ENCODE measurements at places on chromosomes 7 and 10.

- no peak for DNase-seq
Measured at GRCh38 chr10:73460897-73461296, 27.5 kb upstream of the MSS51 start.

GRCh38 chr7:34758111-34758601, 100.1 kb downstream of the NPSR1 start:
- DNase-seq, result no peak

- DNase-seq, result no peak
Measured at GRCh38 chr7:26372704-26373103, 81.0 kb downstream of the SNX10 start.

- DNase-seq, result no peak
Measured at GRCh38 chr10:79172881-79173280, 104.1 kb downstream of the ZMIZ1 start.

- no peak for DNase-seq
Measured at GRCh38 chr7:106273009-106273668, 11.6 kb downstream of the NAMPT start.

- DNase-seq, result no peak
Measured at GRCh38 chr10:5365928-5366327, 1.2 kb downstream of the UCN3 start.

DNA sequence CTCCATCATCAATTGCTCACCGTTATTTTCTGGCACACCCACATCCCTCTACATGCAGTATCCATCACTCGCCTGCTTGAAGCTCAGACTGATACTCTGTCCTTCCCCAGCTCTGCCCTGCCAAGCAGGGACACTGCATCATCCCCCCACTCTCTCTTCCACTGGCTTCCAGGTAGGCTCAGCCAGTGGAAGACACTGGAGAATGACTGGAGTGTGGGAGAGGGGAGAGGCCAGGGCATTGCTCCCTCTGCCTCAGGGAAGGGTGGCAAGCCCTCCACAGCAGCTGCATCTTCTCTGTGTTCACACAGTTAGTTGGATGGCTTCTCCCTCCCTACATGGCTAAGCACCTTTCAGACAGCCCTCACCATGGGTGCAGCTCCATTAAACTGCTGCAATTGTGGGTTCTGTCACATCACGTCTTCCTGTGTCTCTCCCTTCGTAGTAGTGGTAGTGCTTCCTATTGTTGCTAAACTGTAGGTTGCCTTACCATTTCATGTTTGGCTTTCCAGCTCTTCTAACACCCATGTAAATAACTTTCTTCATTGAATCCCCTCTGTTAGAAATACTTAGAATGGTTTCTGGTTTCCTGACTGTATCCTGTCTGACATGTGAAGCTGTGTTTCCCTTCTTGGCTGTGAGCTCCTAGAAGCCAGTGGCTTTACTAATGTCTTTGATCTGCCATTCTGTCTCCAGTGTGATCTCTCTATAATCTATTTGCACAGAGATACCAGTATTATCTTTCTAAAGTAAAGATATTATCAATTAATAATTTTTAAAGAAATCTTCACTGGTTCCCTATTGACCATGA, 483.7 kb upstream of the LRRN3 start:
- no peak for DNase-seq

DNA sequence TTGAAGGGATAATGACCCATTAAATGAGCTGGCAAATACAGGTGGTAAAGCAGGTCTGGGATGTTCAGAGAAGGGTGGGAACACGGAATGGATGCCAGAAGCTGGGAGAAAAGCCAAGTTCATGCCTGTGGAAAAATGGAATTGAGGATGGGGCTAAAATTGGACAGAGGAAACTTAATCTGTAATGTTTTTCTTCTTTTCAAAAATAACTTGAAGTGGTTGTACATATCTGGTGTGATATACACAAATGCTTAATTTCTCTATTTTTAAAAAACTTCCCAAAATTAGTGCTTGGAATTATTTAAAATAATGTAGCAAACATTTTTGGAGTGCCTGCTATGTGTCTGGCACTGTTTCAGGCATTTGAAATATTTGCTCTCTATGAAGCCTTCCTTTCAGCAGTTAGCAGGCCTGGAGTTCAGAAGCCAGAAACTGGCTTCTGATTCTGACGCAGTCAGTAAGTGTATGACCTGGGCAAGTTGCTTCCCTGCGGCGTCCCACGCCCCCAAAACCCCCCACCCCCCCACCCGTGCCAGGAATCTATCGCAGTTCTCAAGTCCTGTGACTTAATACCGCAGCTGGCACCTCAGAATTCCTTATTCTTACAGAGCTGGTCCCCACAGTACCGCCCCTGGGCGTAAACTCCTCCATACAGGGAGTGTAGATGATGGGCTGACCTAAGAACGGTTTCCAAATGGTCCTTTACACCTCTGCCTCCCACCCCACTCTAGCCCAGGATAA, 828 bp upstream of the MALSU1 start:
- no peak for DNase-seq

DNA sequence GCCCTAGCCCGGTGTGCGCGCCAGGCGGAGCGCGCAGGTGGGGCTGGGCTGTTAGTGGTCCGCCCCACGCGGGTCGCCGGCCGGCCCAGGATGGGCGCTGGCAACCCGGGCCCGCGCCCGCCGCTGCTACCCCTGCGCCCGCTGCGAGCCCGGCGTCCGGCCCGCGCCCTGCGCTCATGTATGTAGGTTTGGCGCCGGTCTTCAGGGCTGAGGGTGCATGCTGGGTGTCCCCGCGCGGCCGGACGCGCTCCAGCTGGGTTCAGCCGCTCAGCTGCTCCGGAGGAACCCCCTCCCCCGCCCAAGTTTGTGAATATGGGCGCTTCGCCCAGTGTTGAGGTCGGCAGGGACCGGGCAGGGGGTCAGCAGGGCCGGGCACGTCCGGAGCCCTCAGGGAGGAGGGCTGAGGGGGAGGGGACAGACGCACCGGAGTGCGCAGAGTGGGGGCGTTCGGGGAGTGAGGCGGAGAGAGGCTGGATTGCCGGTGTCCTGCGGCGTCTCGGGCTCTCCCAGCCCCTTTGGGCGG, 559 bp downstream of the VWC2 start:
- DNase-seq, result no peak

GRCh38 chr7:108270385-108271015, 140.3 kb upstream of the LAMB4 start:
- DNase-seq, result no peak

- peak; percentile 50 for DNase-seq
Measured at GRCh38 chr10:32795598-32796183, 162.3 kb downstream of the ITGB1 start.

DNA sequence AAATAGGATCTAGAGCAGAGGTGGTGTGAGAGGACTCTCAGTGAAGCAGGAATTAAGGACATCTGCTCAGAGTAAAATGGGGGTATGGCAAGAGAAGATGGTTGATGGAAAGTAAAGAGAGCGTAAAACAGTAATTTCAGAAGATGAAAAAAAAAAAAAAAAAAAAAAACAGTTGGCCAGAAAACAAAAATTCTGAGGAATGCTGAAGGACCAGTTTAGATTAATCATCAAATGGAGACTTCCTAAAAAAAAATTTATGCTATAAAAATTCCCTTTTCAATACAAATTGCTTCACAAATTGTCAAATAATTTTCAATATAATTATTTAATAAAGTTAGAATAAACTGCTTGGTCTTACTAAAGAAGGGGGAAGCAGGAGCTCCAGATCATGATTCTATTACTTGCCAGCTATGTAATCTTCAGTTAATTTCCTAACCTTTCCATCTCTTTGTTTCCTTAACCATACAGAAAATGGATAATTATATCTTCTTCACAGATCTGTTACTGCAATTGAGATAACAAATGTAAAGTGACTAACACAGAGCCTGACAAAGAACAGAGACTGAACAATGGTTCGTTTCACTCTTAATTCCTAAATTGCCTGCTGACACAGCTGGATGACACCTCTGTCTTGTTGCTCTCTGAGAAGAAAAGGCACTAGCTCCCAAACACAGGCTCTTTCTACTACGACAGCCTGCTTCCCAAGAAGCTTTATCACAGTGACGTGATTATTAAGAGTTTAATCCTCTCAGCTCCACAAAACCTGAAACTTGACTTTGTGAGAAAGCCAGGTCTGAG, 64.9 kb upstream of the GPR22 start:
- DNase-seq, result no peak

DNA sequence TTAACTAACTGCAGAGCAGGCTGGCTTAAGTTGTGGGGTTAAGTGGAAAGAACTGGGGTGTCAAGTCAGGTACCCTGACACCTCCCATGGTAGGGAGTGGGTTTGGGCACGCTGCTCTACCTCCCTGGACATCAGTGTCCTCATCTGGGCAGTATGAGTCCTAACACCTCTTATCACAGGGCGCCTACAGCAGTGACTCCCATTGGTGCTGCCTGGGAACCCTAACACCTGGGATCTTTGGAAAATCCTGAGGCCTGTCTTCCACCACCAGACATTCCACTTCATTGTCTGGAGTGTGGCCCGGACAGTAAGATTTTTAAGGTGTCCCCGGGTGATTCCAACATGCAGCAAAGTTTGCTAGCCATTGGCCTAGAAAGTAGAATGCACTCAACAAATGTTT, 239.1 kb downstream of the SKAP2 start:
- DNase-seq, result no peak

DNA sequence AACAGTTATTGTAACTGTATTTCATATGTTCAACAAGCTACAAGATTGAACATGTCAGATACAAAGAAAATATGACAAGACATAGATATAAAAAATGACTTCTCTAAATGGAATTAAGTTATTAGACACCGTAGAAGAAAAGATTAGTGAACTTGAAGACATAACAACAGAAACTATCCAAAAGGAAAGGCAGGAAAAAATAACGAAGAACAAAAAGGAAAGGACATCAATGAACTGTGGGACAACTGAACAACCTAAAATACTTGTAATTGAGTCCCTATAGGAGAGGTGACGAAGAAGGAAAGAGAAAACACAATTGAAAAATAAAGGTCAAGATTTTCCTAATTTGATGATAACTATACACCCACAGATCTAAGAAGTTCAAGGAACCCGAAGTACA, 32.3 kb downstream of the UPF2 start:
- no peak for DNase-seq

DNA sequence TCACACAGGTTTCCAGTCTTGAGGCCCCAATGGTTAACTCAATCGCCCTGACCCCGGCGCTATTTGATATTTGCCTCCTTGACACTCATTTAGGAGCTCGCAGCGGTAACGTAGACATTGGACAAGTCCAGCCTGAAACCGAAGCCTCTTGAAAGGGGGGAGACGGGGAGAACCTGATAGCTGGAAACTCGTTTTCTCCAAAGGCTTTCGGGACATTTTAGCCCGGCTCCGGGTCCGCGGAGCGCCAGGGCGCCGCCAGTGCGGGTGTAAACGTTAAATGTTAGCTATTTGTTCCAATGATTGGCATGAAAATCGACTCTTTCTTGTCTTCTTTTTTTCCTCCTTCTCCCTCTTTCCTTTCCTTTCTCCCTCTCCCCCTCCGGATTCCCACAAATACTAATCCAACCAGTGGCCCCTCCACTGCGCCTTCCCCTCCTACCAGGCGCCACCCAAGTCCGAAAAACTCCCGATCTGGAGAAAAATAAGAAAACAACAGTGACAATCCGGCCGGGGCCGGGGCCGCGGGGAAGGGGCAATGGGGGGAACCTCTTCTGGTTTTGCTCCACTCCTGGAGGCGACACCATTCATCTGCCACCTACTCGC, 17.2 kb upstream of the GATA3 start:
- peak; percentile 16 for DNase-seq

- DNase-seq, result no peak
Measured at GRCh38 chr7:29322023-29322712, 127.6 kb downstream of the CHN2 start.

DNA sequence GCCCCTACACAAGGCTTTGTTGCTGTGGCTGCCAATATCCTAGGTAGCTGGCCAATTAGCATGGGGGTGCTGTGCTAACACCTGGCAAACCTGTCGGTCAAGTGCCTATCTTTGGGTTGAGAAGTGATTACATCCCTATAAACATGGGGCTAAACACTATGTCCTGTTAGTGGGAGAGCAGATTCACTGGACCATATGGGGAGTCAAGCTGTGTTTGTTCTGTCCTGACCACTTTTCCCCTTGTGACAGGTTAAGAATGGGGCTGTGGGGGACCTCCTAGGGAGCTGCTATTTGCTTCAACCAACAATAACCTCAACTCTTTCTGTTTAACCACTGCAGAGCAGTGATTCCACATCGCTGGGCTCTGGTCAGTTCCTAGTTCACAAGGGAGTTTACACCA, 151.5 kb upstream of the AOAH start:
- no peak for DNase-seq

- DNase-seq, result peak; percentile 70
Measured at GRCh38 chr7:140475747-140476333, 3.5 kb downstream of the MKRN1 start.

DNA sequence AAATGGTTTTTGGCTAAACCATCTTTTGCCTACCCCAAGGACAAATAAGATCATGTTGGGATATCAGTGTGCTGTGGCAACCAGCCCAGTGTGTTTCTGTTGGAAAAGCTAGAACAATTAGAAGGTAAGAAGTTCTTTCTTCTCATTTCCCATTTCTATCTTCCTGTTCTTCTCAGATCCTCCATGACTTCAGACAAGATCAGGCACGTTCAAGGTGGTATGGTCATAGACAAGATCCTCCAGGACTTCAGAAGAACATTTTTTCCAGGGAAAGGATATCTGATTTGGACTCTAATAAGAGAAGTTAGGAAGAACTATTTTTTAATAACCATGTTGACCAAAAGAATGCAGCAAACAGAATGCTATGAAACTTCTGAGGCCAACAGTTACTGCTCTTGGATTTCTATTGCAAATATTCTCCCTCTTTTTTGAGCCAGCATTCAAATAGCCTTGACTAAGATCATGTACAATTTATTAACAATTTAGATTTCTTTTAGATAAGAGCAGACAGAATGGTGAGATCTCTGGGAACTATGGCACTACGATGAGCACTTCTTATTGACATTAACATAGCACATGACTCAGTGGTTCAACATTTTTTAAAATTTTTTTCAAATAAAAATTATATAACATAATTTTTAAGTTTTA, 15.9 kb downstream of the HYCC1 start:
- no peak for DNase-seq

DNA sequence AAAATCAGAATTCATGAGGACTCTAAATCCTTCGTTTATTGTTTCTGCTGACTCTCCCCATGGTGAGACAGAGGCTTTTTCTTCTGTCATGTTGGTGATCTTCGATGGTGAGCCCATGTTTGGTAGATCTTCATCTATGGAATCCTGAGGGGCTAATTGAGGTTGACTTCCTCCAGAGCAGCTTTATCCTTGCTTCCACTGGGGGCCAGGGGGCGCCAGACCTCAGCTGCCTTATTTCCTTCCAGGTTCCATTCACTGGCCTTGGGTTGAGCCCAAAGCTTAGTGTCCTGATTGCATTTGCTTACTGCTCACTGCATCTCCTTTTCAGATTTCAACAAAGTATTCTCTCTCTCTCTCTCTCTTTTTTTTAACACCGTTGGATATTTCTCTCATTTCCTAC, 80.7 kb downstream of the GCC1 start:
- peak; percentile 12 for DNase-seq

DNA sequence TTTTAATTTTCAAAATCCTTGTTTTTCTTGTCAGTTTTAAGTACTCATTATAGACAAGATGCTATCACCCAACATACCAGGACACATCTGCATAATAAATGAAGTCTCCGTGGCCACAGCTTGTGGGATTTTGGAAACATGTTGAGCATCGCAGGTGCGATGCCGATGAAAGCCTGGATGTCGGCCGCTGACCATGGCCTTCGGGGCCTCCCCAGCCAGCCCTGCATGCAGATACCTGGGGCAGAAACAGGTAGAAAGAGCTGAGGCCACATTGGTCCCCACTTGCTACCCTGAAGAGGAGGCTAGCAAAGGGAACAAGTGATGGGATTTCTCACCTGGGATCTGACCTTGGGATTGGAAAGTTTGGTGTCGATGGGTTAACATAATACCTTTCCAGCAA, 123.8 kb downstream of the DOCK1 start:
- no peak for DNase-seq

- DNase-seq, result no peak
Measured at GRCh38 chr10:30821994-30822692, 192.6 kb upstream of the LYZL2 start.

Measured in CD4-positive, alpha-beta T cell treated with Interleukin-12 subunit alpha and Interleukin-12 subunit beta, for 1 hour (primary cell).